ENCODE measurements at places on chromosomes 7 and 10.

DNA sequence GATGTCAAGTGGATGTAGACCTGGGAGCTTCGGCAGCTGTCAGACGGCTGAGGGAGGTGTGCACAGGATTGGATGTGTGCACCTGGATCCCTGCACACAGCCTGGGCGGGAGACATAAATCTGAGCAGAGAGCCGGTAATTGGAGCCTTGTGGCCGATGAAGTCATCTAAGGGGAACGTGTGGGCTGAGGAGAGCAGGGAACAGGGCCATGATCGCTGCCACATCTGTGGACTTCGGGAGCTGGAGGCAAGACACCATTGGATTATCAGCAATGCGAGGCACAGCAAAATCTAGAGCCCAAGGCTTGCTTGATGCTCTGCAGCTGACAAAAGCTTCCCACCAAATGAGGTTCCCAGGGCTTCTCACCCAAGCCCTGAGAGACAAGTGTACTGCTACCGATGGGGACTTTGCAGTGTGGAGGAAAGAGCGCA lies 147.7 kb downstream of the PTPN20 start:
- DNase-seq, result no peak

DNA sequence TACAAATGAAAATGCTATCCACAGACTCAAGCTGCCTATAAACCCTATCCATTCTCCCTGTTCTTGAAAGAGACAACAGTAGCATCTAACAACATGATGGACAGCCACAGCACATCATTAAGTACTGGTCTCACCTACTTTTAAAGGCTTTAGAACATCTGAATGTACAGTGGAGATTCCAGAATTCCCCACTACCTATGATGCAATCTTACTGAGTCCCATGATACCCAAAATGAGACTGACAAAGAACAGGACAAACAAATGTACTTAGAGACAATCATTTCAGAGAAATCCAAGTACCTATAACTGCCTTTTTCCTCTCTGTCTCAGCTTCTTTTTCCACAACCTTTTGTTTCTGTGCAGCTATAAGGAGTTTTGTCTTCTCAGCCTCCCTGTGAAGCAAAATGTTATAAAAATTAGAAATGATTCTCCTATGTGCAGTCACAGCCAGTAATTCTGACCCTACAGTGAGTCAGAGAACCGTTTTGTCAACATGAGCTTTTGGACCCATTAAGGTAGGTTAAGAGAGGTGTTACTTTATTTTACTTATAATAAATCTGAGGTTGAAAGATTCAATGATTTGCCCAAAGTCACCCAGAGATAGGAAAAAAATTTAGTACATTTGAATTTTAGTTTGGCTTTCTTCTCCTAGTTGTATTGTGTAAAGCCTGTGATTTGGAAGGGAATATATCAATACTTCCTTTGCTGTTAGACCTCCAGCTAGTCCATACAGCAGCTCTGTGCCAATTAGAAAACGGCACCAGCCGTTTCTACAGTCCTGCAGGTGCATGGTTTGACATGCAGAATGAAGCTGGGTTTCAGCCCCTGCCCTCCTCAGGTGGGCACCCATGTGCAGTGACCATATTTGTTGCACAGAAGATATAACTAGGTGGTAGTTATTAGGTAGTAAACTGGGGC lies 21.9 kb downstream of the ERLIN1 start:
- DNase-seq, result no peak

- no peak for DNase-seq
Observed at GRCh38 chr7:73869011-73869798, 8.2 kb downstream of the TMEM270 start.

DNA sequence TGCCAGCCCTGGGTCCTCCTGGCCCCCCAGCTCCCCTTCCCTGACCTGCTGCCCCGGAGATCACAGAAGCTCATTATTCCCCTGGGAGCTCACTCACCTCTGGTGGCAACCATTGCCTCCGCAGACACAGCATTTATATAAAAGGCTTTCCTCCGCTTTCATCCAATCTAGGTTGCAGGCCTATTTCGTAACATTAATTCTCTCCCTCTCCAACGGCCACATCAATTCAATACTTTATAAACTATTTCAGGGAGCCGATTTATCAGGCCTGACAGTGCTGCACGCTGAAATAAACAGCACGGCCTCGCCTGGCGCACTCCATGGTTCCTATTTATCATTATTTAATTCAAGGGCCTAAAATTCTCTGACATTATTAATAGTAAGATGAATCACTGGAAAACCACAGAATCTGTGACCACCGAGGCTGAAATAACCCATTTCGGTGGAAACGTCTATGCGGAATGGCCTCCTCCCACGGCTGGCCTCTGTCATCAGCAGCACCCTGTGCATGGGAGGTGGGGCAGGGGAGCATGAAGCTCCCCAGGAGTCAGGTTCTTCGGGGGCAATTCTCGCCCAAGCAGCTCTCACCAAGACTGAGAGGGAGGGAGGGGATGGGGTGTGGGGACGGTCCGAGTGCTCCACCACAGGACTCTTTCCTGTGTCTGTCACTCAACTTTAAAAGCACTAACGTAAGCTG lies 249.3 kb upstream of the PFKP start:
- no peak for DNase-seq

GRCh38 chr10:70903262-70903921 lies 15.0 kb upstream of the PCBD1 start:
- no peak for DNase-seq

DNA sequence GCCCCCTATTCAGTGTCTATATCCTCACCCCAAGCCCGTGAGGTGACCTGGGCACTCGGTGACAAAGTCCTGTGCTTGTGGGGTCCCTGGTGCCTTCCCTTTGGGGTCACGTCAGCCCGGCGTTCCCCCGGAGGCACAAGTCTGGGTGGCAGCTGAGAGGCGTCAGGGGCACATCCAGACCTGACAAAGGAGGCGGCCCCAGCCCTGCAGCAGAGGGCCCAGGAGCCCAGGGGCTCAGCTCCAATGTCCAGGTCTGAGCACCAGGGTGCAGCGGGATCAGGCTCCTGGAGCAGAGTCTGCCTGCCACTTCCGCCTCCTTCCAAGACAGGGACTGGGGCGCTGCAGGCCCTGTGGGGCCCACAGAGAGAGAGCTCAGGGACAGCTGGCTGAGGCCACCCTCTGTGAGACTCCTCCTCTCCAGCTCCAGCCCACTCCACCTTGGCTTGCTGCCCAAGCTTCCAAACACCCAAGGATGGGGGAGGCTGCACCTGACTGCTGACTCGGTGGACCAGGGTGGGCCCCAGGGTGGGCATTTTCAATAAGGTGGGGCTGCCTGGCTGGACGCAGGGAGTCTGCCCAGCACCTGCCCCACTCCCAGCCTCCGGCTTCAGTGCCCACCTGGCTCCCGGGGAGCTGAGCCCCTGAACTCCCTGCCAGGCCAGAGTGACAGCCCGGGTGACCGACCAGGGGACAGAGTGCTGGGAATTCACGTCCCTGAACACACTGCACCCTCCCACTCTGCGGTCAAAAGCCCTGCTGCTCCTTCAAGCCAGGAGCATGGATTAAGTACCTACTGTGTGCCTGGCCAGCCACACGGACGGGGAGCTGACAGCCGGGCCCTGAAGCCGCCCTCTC lies 1.0 kb upstream of the KNDC1 start:
- DNase-seq, result no peak

DNA sequence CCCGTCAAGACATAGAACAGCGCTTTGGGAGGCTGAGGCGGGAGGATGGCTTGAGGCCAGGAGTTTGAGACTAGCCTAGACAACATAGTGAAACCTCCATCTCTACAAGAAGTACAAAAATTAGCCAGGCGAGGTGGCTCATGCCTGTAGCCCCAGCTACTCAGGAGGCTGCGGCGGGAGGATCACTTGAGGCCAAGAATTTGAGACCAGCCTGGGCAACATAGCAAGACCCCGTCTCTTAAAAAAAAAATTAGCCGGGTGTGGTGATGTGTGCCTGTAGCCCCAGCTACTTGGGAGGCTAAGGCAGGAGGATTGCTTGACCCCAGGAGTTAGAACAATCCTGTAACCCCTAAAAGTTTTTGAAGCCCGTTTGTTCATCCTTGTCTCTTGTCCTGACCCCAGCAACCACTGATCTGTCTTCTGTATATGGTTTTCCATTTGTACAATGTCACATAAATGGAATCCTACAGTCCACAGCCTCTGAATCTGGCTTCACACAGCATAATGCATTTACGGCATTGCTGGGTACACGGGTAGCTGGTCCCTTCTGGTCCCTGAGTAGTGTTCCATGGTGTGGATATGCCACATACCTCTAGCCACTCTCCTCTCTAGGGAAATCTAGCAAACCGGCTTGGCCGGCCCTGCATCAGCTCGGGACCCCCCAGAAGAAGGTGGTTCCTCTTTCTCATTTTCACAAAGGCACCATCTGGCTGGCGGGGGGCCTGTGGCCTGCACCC lies 8.4 kb downstream of the GTF2IRD1 start:
- DNase-seq, result no peak

- no peak for DNase-seq
Observed at GRCh38 chr10:18209241-18209640, 69.0 kb downstream of the CACNB2 start.

- no peak for DNase-seq
Observed at GRCh38 chr7:71491336-71491735, 359.4 kb downstream of the GALNT17 start.

- DNase-seq, result no peak
Observed at GRCh38 chr7:18174996-18175395, 147.3 kb upstream of the PRPS1L1 start.

DNA sequence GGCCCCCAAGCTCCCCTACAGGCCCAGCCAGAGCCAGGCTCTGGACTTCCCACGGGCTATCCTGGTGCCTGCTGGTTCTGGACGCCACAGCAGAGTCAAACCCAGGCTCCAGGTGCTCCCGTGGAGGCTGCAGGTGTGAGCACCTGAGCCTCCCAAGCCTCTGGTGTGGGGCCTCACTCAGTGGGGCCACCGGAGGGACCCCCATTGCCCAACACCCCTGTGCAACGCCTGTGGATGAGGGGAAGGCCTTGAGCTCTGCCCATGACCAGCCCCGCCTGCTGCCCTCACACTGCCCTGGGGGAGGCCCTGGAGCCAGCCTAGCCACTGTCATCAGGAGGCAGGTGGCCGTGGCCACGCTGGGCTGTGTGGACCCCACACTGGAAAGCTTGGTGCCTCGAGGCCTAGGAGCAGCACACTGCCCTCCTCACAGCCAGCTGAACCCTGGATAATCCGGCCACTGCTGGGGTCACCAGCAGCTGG lies 229.3 kb downstream of the MAD1L1 start:
- DNase-seq, result no peak
